ENCODE measurements at places on chromosomes 4 and X. TPM values are rescaled to one million over a fixed set of nuclear protein-coding genes. Genes with fewer than 3 reads are reported as not detected.

Gene ZBTB33
- total RNA-seq, result 21.5 TPM

Gene CFAP47
- total RNA-seq, result not detected

Gene ARHGAP36
- not detected for total RNA-seq

Gene INTS6L
- 29.8 TPM for total RNA-seq

Gene SLC10A4
- not detected for total RNA-seq

Gene GLRA2
- not detected for total RNA-seq

Gene PCDH19
- total RNA-seq, result 0.03 TPM

Gene PPP4R3C
- not detected for total RNA-seq

Gene UGT2B15
- total RNA-seq, result not detected

Gene GYPB
- total RNA-seq, result not detected

Gene FAM184B
- not detected for total RNA-seq

Gene NCBP2L
- 0.21 TPM for total RNA-seq

Gene CTAG1A
- total RNA-seq, result not detected

Gene SCRG1
- total RNA-seq, result not detected

Gene TLR6
- 6.4 TPM for total RNA-seq

DNA sequence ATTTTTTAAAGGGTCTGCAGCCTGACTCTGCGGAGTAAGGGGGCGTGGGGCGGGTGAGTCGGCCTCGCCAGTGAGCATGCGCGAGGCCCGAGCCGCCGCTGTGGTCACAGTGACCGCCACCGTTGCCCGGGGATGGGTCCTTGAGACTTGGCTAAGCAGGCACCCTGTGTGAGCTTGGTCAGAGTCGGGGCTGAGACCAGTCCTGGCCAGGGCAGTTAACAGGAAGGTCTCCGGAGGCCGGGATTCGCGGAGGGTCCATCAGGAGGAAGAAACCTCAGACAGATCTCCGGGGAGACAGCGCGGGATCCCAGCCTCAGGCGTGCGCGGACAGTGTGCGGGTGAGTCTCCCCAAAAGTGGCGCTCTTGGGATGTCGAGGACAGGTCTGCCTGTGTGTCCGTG, 1384.4 kb upstream of the PCDH10 start:
- DNase-seq, result no peak

- DNase-seq, result no peak
Observed at GRCh38 chr4:145531859-145532258, 50.2 kb downstream of the SMAD1 start.

DNA sequence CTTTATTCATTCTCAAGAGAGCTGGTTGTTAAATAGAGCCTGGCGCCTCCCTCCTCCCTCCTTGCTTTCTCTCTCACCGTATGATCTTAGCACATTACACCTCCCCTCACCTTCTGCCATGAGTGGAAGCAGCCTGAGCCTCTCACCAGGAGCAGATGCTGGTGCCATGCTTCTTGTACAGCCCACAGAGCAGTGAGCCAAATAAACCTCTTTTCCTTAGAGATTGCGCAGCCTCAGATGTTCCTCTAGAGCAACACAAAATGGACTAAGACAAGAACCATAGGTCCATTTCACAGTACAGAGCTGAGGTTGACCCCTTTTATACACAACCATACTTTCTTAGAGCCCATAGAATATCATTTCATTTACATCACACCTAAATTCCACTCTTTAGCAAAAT, 10.1 kb upstream of the TMEM144 start:
- DNase-seq, result no peak

- DNase-seq, result no peak
Observed at GRCh38 chrX:16212024-16212423, 44.7 kb downstream of the MAGEB17 start.

GRCh38 chr4:119209077-119209476, 3.4 kb upstream of the USP53 start:
- DNase-seq, result no peak

GRCh38 chrX:150050387-150050786, 112.1 kb upstream of the EOLA2 start:
- DNase-seq, result no peak

- no peak for DNase-seq
Observed at GRCh38 chr4:7864685-7865084, 75.0 kb downstream of the AFAP1 start.

- DNase-seq, result no peak
Observed at GRCh38 chr4:26410385-26411293, 79.6 kb downstream of the CCKAR start.

DNA sequence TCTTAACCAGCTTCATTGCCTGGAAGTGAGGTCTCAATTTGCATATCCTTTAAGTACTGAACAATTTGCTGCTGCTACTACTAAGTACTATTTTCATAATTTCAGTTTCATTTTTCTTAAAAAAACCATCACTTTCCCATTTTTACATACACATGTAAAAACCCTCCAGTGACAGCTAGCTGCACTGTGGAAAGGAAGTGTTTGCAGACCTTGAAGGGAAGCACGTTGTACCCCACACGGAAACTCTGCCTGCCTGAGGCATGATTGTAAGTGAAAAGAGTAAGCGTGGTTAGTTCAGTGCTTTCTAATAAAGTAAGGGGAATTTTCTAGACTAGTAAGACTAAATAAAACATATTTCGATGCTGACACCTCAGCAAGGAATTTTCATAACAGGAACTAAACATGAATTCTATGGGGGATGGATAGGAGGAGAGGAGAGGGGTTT, 103.6 kb downstream of the RAPGEF2 start:
- DNase-seq, result no peak

DNA sequence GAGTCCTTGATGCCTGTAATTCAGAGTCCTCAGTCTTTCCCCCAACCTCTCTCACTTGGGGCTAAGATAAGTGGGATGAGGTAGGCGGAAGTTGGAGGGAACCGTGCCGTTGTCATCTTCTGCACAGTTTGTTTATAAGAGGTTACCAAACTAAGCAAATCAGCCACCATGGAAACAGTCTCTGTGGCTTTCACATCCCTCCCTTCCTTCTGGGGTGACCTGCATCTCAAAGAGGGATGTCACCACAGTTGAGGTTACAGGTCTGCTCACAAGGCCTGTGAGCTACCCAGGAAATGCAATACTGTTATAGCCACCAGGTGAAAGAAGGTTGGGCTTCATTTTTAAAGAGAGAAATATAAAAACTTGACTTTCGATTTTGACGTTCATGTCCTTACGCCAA, 26.3 kb downstream of the RTL5 start:
- DNase-seq, result peak; percentile 32

GRCh38 chr4:148730082-148730640, 287.9 kb upstream of the NR3C2 start:
- DNase-seq, result no peak

- DNase-seq, result no peak
Observed at GRCh38 chr4:125459531-125459930, 144.8 kb downstream of the FAT4 start.

DNA sequence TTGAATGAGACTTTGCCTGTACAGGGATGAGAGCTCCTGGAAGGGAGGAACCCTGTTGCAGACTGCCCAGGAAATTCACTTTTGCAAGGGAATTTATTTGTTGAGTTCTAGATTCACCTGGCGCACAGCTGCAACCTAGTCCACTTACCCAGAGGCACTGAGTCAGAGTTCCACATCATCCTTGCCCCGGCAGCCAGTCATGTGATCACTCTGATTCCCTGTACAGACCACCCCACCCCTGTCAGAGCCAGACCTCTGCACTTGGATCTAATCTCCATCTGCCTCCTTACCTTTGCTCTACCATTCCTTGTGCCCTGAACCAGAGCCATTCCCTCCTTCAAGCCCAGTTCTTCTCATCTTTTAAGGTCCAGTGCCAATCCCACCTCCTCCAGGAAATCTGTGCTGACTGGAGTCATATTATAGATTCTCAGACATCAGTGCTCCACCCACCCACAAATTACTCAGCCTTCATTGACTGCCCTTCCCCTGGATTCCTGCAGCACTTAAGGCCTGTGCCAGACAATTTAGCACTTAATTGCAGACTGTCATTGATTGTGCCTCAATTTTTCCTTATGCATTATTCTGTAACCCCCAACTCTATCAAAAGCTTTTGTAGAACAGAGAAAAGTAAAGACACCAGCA, 84.1 kb upstream of the MAGEA4 start:
- DNase-seq, result no peak

DNA sequence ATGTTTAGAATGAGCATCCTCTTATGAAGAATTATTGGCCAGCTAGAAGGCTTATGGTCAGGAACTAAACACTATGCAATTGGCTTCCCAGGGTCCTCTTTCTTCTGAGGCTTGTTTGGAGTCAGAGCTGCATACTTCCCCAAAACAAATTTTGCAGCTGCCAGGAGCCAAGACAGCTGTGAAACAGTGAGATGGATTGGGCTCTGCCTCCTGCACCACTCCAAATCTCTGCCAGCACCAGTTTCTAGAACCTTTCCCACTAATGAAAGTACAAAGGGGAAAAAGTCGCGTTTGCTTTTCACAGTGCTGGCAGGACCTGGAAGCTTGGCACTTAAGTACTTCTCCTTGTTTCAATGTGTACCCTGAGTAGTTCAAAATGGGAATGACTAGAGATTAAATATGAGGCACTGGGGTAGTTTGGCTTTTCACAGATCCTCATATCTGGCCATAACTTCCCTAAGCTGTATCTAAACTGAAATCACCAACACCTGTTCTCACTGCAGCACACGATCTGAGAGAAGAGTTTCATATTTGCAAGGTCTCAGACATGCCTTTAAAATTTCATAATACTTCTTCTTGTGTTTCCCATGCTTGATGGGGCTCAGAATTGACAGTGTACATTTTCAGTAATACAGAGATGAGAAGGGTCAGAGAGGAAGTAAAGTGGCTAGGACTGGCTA, 20.7 kb upstream of the AR start:
- DNase-seq, result no peak

DNA sequence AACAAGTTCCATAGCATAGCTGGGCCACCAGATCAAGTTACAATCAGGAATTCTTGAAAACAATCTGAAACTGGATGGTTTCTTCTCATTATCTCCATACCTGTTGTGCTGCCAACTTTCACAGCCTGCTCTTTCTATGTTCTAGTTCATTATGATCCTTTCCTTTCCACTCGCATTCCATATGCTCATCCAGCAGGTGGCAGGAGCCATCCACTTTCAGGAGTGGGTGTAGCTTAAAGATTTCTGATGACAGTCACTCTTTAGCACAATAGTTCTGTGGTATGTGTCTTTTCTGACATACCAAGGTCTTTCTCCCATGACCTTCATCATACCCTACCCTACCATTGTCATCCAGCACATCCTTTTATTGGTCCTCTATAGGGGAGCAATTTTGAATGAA, 46.4 kb downstream of the PAGE2 start:
- no peak for DNase-seq

- peak; percentile 39 for DNase-seq
Observed at GRCh38 chr4:140149846-140150635, 3.9 kb downstream of the MAML3 start.

GRCh38 chrX:118566359-118566758, 70.7 kb downstream of the DOCK11 start:
- DNase-seq, result no peak

- DNase-seq, result no peak
Observed at GRCh38 chr4:82787342-82787741, 11.3 kb downstream of the SCD5 start.

DNA sequence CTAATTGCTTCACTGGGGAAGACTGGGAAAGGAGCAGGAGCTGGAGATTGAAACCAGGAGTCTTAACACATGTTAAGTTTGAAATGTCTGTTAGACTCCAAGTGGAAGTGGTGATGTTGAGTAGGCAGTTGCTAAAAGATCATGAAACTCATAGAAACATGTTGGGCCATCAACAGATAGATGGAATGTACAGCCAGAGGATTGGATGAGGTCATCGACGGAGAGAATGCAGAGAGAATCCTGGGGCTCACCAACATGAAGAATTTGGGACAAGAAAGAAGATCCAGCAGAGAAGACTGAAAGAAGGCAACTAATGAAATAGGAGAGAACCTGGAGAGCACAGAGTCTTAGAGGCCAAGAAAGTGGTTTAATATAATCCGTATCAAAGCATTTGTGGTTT, 19.4 kb upstream of the TSPAN5 start:
- no peak for DNase-seq

DNA sequence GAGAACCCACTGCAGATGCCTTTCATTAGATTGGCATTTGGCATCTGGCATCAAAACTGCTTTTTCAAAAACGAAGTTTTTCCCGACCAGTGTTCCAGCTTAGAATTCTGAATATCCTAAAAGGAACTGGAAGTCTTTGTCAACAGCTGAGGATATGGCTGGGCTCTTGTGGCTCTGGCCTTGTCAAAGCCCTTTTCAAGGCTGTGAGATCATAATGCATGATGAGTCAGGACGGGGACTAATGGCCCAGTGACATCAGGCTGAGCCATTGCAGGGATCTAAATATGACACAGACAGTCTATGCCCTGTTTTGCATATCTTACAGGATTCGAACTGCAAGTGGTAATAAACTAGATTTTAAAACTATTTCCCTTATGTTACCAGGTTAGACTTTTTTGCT, 306.4 kb downstream of the PTTG2 start:
- DNase-seq, result no peak

DNA sequence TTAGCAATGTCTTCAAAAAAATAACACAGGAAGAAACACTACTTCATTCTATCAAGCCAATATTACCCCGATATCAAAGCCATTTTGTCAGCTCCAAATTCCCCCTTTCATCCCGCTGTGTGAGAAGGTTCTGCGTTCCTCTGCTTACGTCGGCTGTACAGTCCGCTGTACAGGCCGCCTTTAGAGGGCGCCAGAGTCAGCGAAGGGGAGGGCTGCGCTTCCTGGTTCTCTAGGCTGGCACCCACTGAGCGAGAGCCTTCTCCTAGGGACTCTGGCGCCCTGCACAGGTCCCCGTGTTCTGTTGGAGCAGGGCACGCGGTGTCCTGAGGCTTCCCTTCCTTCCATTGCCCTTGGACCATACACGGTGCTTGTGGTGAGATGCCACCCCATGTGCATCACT, 25.3 kb upstream of the CT45A1 start:
- no peak for DNase-seq

- DNase-seq, result no peak
Observed at GRCh38 chrX:100070334-100070849, 339.7 kb downstream of the PCDH19 start.

GRCh38 chr4:167524091-167524490, 289.8 kb upstream of the SPOCK3 start:
- no peak for DNase-seq

- no peak for DNase-seq
Observed at GRCh38 chr4:2714061-2714770, 41.9 kb downstream of the TNIP2 start.

- no peak for DNase-seq
Observed at GRCh38 chr4:182716192-182716591, 201.0 kb downstream of the DCTD start.

- DNase-seq, result no peak
Observed at GRCh38 chr4:121373841-121374240, 7.0 kb downstream of the QRFPR start.

DNA sequence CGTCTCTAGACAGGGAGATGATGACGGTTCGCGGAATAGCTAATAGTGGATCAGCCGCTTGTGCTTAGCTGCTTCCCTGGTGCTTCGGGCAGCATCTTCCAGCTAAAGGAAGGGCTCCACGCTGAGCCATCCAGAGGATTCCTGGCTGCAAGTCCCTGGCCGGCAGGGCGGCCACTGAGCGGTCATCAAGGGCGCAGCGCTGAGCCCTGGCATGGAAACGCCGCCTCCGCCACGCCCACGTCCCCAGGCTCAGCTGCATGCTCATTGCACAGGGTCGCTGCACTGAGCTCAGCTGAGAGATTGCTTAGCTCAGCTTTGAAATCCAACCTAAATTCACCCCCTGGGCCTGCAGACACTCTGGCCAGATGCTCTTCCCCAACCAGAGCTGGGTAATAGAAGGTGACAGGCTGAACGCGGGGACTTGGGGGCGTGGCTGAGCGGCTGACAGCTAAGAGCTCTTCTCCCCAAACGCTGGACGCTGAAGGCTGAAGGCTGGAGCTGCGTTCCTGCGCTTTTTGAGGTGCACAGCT, 118.2 kb upstream of the KIT start:
- no peak for DNase-seq

GRCh38 chrX:98646351-98646750, 1762.6 kb downstream of the RPA4 start:
- DNase-seq, result no peak

Data from T-helper 17 cell (primary cell).